ENCODE measurements at places on chromosomes 5 and 9.

DNA sequence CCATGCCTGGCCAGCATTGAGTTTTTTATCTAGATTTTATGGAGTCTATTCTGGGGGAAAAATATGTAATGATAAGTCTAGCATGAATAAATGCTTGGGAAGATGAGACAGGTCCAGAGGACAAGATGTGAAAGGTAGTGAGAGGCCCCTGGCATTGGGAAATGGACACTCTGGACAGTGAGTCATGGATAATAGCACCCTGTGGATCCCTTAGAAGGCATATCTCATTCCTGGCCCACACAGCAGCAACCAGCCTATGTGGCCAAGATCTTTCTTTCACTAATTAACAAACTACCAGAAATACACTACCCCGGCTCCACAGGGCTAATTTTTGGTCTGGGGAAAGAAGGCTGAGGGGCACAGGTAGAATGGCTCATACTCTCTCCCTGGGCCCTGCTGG lies 356.1 kb downstream of the TRIM32 start:
- no peak for DNase-seq

GRCh38 chr5:132270335-132270665 lies 12.8 kb downstream of the PDLIM4 start:
- DNase-seq: no peak

DNA sequence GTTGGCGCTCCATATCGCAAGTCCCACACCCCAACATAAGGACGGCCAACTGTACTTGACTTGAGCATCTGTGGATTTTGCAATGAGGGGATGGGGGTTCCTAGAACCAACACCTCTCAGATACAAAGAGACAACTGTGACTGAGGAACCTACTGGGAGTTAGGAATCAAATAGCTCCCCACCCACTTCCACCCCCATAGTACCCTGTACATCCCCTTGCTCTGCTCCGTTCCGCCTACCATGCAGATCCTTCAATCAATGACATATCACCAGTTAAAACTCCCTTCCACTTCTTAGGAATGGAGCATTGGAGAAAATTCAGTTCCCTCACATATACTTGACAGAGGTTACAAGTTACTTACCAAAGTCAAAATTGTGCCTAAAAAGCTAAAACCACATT lies 140.9 kb downstream of the MLLT3 start:
- no peak for DNase-seq

- no peak for DNase-seq
These were observed 89.6 kb downstream of the SFXN1 start for GRCh38 chr5:175567954-175568353.

- no peak for DNase-seq
These were observed 11.3 kb downstream of the MYMK start for GRCh38 chr9:133513214-133514100.

GRCh38 chr5:135601466-135601865 lies 22.7 kb upstream of the CXCL14 start:
- DNase-seq: no peak

- DNase-seq: no peak
These were observed 9.6 kb downstream of the AK6 start for GRCh38 chr5:69359699-69360098.

GRCh38 chr5:150046031-150046430 lies 40.3 kb downstream of the CSF1R start:
- DNase-seq: no peak

DNA sequence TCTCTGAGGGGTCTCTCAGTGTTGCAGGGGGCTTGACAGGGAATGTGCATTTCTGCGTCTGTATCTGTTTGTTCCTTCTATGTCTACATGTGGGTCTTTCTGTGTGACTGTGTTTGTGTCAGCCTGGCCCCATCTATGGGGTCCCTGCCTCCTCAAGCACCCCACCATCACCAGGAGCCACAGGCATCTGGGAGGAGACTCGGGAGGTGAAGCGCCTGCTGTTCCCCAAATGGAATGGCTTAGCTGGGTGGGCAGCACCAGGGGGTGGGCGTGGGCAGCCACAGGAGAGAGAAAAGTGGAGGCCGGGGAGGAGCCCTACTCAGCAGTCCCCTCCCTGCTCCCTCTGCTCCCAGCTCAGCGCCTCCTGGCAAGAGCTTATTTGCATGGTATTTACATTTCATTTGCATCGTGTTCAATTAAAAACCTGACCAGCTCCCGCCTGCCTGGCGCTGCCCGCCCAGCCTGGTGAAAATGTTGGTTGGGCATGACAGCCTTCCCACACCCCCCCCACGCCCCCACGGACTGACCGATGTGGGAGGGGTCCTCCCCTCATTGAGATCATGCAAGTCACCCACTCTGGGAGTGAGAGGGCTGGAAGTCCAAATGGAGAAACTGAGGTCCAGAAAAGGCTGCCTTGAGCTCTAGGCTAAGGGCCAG lies 50.5 kb downstream of the CXXC5 start:
- DNase-seq: no peak

DNA sequence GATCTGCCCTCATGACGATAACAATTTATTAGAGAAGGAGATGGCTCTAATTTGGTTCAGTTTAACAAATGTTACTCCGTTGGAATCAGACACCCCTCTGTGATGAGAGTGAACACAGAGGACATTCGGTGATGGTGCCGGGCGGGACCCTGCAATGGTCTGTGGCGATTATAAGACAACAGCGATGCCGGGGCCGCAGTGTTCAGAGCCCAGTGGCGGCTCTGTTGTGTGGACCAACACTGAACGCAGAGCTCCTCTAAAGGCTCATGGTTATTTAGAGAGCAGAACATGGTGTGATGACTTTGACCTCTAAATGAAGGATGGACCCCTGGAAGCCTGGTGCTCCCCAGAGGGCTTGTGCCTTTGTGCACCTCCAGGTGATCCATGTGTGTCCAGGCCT lies 21.2 kb downstream of the UBE2QL1 start:
- no peak for DNase-seq

DNA sequence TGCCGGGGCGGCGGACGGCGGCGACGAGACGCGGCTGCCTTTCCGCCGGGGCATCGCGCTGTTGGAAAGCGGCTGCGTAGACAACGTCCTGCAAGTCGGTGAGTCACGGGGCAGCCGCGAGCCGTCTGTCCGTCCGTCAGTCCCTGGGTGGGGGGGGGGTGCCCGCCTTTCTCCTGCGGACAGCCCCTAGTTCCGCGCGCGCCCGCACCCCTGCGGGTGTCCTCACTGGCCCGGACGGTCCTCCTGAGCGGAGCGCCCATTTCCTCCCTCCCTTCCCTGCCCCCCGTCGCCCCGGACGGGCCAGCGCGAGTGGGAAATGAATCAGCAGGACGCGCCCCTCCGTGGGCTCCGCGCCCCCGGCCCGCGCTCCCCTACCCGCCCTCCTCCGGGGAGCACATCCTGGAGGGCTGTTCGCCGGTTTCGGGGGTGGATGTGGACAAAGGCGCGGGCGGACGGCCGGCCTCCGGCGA lies 828 bp downstream of the ZSWIM6 start:
- DNase-seq: no peak

DNA sequence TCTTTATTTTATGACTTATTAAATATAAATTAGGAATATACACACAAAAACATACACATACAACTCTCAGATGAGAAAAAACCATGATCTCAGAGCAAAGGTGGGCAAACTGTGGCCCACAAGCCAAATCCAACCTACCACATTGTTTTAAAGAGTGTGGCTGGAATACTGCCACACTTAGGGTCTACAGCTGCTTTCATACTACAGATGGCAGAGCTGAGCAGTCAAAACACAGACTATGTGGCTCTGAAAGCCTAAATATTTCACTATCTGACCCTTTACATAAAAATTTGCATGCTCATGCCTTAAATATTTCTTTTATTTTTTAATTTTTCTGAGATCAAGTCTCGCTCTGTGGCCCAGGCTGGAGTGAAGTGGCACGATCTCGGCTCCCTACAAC lies 28.3 kb downstream of the LEAP2 start:
- DNase-seq: no peak

Measured in stimulated activated CD8-positive, alpha-beta memory T cell treated with anti-CD3 and anti-CD28 coated beads, Interleukin-15, amount 100 ng/mL, for 1 hour (primary cell).